Smooth muscle cell of the brain vasculature (primary cell): ENCODE measurements at places on chromosomes 1 and 21.

- no peak for DNase-seq
Observed at GRCh38 chr1:230320804-230321203, 105.3 kb downstream of the PGBD5 start.

GRCh38 chr1:91924146-91924545, 25.1 kb upstream of the BRDT start:
- DNase-seq, result peak; percentile 28

DNA sequence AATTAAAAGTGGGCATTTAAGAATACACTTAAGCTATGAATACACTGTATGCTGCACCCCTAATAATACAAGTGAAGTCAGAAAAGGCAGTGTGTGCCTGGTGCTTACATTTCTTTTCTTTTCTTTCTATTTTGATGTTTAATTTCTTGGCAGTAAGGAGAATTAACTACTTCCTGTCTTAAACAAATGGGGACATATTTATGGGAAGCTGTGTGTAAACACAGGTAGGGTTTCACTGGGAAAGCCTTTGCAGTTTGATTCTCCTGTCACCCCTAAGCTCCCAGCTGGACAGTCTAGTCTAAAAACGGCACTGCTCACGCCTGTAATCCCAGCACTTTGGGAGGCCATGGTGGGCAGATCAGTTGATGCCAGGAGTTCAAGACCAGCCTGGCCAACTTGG, 146.0 kb downstream of the MIS18A start:
- DNase-seq, result no peak

- DNase-seq, result no peak
Observed at GRCh38 chr1:193558491-193559028, 372.1 kb upstream of the B3GALT2 start.
